NCI-H510A (cell line): ENCODE measurements at places on chromosomes 5 and 9.

DNA sequence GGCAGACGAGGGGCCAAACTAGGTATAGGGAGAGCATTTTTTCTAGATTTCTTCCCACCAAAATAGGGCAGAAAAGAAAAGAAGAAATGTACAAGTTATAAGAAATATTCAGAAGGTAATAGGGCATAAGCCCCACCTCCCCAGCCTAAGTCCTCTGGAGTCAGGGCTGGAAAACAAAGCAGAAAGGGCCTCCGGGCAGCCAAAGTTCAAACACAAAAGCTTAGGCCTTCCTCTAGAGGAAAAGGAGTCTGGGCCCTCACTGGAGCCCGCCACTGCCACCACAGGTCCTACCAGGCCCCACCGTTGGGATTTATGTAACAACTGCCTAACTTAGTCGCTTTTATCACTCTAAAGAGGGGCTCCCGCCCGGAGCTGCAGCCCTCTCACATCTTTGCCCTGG lies 27.6 kb downstream of the TBC1D2 start:
- DNase-seq, result no peak

GRCh38 chr9:78909566-78909965 lies 612.6 kb downstream of the PSAT1 start:
- no peak for DNase-seq

DNA sequence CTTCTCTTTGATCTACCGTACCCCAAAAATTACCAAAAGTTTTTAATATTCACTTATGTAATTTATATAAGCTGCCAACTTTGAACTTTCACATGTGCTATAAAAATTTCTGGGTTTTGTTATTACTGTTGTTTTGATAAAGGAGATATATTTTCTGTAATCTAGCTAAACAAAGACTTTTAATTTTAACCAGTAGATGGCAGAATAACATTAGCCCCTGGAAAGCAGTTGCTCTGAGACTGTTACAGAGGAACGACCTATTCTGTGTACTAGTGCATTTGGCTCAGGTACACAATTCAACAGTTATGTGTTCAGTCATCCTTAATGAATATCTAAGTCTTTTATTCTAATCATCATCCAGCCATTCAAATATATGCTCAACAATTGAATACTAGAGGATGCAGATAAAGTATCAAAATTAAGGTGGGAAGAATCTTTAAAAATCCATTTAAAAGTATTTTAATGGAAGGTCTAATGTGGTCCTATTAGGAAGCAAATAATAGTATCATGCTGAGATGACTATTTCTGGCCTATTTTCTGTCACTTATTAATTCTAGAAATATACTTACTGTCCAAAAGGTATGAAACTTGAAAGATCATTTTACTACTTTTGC lies 8.6 kb downstream of the KLHL9 start:
- DNase-seq, result no peak

GRCh38 chr5:94812232-94812631 lies 193.8 kb downstream of the SLF1 start:
- DNase-seq, result no peak

GRCh38 chr5:80324912-80325311 lies 5.1 kb downstream of the SPZ1 start:
- no peak for DNase-seq

- no peak for DNase-seq
Observed at GRCh38 chr5:143446535-143447226, 43.2 kb upstream of the NR3C1 start.

DNA sequence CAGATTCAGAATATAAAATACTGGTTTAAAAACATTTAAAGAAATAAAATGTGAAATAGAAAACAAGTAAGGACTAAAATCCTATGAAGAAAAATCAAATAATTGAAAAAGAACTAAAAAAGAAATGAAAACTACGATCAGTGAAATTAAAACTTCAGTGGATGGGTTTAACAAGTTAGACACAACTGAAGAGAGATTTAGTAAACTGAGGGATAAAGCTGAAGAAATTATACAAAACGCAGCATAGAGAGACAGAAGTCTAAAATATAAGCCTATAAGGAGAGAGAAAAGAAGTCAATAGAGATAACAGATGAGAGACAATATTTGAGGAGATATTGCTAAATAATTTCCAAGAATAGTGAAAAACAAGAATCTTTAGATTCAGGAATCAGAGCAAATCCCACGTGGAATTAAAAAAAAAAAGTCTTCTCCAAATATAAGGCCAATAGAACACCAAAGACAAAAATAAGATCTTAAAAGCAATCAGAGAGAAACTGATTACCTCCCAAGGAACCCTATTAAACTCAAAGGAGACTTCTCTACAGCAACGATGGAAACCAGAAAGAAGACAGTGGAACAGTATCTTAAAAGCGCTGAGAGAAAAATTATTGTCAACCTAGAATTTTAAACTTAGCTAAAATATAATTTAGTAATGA lies 59.6 kb upstream of the ABL1 start:
- no peak for DNase-seq

DNA sequence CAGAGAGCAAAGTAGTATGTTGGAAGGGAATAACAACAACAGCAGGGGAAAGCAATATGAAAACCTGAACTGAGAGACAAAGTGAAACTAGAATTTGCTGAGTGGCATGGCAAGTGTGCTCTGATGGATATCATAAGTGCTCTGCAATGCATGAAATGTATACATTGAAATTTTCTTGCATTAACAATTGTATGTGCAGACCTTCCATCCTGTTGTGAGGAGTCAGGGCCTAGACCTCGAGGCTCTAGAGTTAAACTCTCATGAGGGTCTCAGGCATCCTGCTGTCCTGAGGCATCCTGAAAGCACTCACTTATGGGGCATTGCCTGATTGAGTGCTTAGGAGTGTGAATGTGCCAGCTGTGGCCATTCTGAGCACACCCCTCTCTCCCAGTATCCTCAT lies 1.1 kb downstream of the ECM2 start:
- no peak for DNase-seq

DNA sequence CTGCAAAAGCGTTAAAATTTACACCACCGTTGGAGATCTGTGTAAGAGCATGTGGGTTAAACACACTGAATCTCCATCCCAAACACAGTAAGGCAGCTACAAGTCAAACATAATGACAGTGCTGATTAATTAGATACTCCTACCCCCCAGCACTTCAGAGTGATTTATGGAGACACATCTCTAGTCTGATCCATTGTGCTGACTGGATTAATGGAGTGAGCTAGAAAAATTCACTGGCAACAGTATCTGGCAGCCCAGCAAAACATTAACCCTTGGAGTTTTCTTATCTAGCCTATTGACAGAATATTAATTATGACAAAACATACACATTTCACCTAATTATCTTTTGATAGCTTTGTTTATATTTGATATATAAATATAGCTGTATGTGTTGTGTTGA lies 188.6 kb upstream of the ISL1 start:
- DNase-seq, result peak; percentile 39

DNA sequence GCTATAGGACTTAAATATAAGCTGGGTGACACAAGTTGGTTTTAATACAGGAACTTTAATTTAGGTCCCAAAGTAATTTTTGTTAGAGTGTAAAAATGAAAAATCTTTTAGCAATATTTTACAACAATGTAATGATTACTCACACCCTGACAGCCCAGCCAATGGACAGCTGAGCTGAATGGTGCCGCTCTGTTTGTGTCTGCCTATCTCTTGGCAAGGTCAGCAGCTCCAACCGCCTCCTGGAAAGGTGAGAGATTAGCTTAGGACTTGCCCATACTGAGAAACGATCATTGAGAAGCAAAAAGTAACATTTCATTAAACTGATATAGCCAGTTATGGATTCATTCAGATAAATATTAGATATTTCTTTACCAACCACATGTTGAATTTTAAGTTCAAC lies 463.6 kb upstream of the CD180 start:
- DNase-seq, result no peak

- DNase-seq, result no peak
Observed at GRCh38 chr5:118679264-118679940, 308.9 kb downstream of the DTWD2 start.

GRCh38 chr9:20379804-20380225 lies 242.5 kb downstream of the MLLT3 start:
- no peak for DNase-seq

DNA sequence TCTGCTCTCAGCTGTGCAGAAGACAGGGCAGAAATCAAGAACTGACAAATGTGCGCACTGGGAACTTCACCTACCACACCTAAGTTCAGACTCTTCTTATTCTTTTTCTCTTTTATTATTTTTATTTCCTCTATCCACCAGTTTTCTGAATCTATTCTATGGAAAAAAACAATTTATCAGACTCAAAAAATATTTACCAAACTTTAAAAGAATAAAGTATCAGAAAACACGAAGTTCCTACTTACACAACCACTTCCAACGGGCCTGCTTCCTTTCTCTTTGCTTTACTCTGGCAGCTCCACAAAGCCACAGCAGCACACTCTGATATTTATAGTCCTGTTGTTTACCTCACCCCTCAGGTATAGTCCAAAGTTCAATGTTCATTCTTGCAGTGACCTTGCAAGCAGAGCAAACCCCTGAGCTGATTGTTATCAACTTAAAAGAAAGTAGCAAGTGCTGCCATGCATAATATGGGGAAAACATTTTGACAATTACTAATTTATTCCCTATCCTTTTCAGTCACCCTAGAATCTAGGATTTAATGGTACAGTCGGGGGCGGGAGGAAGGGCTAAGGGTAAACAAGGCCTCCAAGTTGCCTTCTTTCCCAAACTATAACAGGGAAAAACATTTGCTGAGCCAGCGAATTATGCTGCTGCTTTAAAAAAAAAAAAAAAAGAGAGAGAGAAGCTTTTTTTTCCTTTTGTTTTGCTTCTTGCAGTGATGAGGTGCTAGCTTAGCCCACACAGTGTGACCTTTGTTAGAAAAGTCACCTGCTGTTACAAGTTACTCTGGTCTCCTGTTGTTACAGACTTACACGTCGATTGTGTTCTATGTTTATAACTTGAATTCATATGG lies at the start of gene SELENOP:
SELENOP (minus strand) TSS at position 302 of the 856 bp plus-strand sequence. CDS start 3,539 bp downstream, outside the sequence.
- DNase-seq, result peak; percentile 2

GRCh38 chr5:73814233-73814846 lies 188.3 kb downstream of the ARHGEF28 start:
- no peak for DNase-seq
